ENCODE measurements at places on chromosomes 7 and 10.
A peak's percentile ranks its signal among the peaks of the same experiment; 100 is the strongest.

- DNase-seq = no peak
Observed at GRCh38 chr10:108462005-108462404, 1297.5 kb upstream of the SORCS1 start.

GRCh38 chr10:31574577-31574976 is 255.6 kb downstream of the ZEB1 start:
- DNase-seq = peak; percentile 9

DNA sequence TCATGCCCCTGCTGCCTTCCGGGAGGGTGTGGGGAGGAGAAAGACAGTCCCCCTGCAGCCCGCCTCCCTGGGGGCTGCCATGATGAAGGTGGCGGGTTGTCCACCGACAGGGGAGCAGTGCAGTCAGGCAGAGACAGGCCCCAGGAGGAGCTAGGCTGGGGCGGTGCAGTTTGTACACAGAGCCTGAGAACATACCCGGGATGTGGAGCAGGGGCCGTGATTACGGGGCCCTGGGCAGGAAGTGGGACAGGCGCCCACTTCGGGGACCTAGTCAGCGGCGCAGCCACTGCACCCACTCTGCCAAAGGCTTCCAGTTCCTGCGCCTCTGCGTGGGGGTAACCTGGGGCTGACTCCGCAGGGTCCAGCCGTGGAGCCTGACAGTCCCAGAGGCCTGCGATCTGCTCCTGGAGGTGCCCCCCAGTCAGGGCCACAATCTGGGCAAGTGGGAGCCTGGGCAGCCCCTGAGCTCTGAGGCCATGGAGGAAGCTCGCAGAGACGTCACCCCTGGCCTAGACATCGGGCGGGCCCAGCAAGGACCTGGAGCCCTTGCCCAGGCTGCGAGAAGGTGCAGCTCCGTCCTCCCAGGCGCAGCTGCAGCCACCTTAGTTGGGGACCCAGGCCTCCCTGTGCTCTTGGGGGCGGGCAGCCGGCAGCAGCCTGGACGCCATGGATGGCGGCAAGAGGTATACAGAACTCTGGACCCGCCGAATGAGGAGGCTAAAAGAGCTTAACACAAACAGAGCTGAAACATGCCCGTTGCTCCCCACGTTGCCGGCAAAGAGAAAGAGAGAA is 1356.8 kb downstream of the XPNPEP1 start:
- no peak for DNase-seq

GRCh38 chr10:74006269-74006668 is 8.4 kb downstream of the VCL start:
- DNase-seq = no peak

- peak; percentile 40 for DNase-seq
Observed at GRCh38 chr10:13758312-13758711, 171.5 kb downstream of the PRPF18 start.

GRCh38 chr7:130292682-130293257 is at the start of gene CPA4:
CPA4 (plus strand) TSS chr7:130293161; CDS start chr7:130293181, 20 bp downstream.
- peak; percentile 99 for DNase-seq

DNA sequence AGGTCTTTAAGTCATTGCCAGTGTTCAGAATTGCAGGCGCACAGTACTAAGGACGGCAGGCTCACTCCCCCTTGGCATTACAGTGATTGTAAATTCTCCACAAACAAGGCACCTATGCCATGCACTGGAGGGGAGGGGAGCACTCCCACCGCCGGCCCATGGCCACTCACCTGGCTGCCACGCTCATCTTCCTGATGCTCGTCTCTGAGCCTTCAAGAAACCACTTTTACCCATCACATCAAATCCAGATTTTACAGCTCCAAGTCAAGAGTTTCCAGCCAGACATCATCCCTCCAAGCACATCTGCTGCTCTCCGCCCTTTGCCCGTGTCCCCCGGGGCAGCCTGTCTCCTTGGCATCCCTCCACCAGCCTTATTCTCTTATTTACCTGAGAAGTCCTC is 350.2 kb upstream of the SHH start:
- DNase-seq = no peak

DNA sequence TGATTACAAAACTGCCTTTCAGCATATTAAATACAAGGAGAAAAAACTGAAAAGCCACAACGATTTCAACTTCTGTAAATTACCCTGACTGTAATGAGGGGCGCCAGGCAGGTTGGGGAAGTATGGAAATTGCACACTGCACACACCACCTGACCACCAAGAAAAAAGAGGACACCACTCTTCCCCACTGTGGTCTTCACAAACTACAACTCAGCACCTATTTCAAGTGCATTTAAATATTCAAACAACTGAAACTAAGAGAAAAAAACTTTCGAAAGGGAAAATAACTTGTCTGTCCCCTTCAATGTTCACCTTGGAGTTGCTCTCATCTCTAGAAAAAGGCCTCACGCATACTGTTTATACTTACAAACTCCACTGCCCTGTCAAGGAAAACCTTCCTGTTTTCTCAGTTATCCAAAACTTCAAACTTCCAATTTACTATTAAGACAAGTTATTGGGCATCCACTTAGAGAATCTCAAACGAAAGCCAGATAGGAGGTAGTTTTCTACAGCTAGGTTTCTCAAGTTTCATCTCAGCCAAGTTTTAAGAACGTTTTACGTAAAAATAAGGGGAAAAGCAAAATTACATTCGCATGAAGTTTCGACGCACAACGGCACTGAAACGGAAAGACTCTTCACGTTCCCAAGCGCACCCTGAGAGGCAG is 1.4 kb downstream of the LARP4B start:
- no peak for DNase-seq

GRCh38 chr10:89003344-89003743 is 12.7 kb downstream of the FAS start:
- no peak for DNase-seq

DNA sequence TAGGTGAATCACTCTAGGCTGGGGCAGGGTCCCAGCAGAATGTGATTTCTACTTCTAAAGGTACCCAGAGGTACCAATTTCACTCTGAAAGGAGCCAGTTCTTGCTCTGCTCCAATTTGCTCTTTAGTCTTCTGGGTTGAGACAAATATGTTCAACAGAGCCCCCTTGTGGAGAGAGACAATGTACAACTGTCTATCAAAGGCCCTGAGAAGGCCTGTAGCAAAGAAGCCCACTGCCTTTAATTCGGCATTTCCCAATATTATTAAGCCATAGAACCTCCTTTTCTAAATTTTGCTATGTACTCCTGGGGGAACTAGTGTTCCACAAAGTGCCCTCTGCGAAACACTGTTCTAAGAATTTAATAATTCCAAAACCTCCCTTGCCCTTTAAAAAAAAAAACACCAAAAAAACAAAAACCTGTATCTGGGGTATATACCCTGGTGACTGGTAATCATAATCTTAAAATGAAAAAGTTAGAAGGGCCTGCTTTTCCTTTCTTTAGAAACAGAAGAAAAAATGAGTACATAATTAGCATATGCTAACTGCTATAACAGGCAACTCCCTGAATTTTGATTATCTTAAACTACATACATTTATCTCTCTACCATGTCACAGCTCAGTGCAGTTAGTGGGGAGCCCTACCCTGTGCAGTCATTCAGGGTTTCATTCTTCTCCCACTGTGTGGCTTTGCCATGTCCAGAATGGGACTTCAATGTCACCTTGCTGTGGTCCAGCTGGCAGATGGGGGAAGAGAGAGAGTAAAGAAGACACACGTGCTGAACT is 160.9 kb upstream of the BMPER start:
- peak; percentile 36 for DNase-seq

DNA sequence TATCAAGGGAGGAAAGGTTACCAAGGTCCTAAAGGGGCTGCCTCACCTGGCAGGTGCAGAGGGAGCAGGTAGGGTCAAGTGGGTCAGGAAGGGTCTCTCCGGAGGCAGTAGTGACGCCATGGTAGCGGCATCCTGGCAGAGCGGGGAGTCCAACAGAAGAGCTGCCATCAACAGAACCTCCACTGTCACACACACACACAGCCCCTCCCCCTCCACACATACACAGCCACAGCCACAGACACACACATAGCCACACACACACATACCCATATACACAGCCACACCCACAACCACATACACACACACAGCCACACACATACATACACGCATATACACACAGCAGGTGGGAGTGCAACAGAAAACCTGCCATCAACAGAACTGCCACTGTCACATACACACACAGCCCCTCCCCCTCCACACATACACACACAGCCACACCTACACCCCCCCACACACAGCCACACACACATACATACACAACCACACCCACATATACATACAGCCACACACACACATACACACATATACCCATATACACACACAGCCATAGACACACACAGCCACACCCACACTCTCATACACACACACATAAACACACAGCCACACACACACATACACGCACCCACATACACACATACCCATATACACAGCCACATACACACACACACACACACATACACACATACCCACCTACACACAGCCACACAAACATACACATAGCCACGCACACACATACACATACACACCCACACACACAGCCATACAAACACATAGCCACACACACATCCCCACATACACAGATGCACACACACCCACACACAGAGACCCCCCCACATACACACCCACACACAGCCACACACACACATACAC is 23.1 kb downstream of the KCP start:
- DNase-seq = no peak

- peak; percentile 32 for DNase-seq
Observed at GRCh38 chr7:19762631-19763030, 10.8 kb downstream of the TMEM196 start.

- DNase-seq = peak; percentile 86
Observed at GRCh38 chr10:30111340-30112022, 52.1 kb upstream of the JCAD start.

DNA sequence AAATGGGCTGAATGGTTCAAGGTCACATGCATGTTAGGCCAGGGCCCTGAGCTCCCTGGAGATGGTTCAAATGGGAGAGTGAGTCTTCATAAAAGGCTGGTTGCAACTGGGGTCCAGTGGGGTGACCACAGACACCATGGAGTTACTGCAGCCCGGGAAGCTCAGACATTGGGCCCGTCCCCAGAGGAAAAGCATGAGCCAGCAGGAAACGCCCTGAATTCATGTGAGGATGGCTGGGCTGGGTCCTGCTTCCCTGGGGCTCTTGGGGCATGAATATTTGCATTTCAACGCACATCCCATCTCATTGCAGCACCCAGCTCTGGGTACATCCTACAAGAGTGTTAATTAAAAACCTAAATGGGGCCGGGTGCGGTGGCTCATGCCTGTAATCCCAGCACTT is 549.0 kb downstream of the TCERG1L start:
- DNase-seq = no peak

DNA sequence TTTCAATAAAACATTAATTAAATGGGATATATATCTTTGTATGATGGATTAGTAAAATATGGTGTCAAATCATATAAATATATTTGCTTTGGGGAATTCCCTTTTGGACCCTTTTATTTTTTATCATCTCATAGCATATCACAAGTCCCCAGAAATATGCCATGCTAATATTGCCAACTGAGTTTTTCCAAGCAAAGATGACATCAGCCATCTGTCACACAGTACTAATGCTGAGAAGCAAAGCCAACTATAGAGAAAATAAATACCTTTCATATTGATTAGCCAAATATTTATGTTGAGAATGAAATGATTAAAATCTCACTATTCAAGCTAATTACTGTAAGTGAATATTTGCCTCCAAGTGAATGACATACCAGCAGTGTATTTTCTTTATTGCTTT is 575.3 kb downstream of the ETV1 start:
- no peak for DNase-seq

DNA sequence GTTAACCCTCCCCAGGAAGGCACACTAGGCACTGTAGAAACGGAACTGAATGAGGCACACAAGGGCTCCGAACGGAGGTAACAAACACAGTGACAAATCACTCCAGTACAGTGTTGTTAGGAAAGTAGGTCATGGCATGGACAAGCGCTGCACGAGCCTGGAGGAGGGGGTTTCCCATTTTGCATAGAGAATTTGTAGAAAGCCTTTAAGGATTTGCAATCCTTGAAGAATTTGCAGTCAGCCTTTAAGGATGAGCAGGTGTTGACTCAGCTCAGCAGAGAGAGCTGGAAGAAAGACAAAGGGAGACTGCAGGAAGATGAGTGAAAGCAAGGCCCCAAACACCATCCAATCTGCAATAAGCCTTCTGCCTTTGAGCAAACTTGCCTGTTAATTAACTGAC is 51.1 kb upstream of the PPP1R3C start:
- DNase-seq = peak; percentile 87

DNA sequence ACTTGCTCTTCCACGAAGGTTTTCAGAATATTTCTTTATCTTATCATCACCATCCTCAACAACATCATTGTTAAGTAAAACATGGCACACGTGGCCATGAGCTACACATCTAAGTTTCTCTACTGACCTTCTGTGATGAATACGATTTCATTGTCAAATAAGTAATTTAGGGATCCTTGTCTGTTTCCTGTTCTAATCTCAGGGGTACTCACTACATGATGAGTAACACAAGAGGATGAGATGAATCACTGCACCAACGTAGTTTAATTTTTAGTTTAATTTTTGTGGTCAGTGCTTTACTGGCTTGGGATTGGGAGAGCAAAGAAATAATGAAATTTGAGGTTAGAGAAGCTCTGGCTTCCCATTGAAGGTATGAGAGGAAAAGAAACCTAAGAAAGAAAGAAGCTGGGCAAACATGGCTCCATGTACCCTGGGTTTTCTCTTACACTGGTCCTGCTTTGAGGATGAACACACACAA is 461.9 kb upstream of the KLF6 start:
- peak; percentile 99 for DNase-seq

- no peak for DNase-seq
Observed at GRCh38 chr10:24889639-24890038, 62.8 kb downstream of the PRTFDC1 start.

- DNase-seq = no peak
Observed at GRCh38 chr7:41436139-41436538, 266.8 kb downstream of the INHBA start.

Data from fibroblast of mammary gland (primary cell).